ENCODE measurements at places on chromosomes 2 and 18. TPM values are rescaled to one million over a fixed set of nuclear protein-coding genes. Genes with fewer than 3 reads are reported as not detected.

DNA sequence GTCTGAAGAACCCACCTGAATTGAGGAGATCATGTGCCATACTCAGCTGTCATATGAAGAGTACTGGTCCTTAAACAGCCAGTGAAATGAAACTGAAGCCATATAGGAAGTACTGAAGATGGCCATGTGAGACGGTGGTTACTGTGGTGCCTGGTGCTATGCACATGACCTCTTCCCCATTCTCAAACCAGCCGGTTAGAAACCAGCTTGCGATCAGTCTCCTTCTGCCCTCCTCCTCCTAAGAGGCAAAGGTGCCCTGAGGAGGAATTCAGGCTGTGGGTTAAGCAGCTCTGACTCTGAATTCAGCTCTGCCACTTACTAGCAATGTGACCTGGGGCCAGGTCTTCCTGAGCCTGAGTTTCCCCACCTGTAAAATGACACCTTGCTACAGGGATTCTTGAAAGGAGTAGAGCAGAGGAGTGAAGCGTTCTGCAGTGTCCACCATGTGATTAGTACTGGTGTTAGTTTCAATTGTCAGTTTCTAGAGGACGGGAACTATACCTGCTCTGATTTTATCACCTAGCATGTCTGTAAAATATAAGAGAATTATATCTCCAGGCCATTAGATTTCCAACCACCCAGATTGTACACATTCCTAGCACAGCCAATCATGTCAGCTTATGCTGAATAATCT lies 5.1 kb downstream of the FECH start:
- no peak for DNase-seq

GRCh38 chr2:213147538-213147937 lies 3.9 kb downstream of the IKZF2 start:
- no peak for DNase-seq

DNA sequence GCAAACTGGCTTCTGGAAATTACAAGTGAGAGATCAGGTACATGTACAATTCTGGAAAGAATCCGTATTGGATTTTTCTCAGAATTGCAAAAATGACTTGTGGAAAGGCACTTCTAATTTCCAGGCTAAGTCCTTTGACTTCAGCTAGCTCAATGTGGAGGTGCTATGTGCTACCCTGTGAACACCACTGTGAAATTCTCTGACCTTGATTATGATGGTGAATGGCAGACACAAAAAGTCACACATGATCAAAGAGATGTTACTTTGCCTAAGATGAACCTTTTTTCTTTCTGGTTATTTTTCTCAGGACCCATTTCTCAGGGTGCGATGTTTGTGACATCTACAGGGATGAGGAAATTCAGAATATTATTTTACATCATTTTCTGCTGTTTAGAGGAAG lies 856.6 kb upstream of the VRK2 start:
- no peak for DNase-seq

GRCh38 chr2:201786471-201786870 lies 5.7 kb upstream of the ALS2 start:
- no peak for DNase-seq

GRCh38 chr2:176817061-176817565 lies 395.5 kb upstream of the HNRNPA3 start:
- DNase-seq, result peak; percentile 53

DNA sequence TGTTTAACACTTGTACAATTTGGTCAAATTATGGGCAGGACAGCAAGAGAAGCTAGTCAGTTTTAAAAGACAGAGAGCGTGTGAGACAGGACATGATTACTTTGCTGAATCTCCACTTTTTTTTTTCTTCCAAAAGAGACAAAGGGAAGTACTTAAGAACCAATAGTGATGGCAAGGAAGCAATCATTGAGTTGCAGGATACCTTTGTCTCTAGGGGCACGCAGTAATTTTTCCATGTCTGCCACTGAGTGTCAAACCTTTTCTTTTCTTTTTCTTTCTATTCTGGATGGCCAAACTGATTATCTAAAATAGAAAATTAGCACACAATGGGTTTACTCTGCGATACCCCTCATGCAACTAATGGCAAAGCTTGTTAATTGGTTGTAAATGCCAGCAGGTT lies 533.0 kb downstream of the PLCL1 start:
- DNase-seq, result no peak

The SEPTIN10 gene
- 2.3 TPM for total RNA-seq

GRCh38 chr18:50071397-50071796 lies 123.5 kb downstream of the MYO5B start:
- no peak for DNase-seq

All from activated naive CD4-positive, alpha-beta T cell treated with anti-CD3 and anti-CD28 coated beads for 36 hours (primary cell).